ENCODE measurements at places on chromosomes 7 and 10.

DNA sequence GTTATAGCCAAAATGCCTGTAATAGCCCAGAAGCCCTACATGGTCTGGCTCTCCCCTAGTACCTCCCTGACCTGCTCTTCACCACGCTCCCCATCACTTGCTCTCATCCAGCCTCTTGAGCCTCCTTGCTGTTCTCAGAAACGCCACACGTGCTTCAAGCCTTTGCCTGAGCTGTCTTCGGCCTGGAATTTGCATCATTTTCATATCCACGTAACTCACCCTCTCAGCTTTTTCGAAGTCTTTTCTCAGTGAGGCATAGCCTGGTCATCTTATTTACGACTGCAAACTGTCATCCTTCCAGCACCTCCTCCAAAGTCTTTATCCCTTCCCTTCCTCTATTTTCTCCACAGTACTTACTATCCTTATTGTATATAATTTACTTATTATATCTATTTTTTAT lies 151.0 kb upstream of the AHR start:
- no peak for DNase-seq

- DNase-seq: no peak
Observed at GRCh38 chr10:57959318-57960006, 308.2 kb downstream of the IPMK start.

DNA sequence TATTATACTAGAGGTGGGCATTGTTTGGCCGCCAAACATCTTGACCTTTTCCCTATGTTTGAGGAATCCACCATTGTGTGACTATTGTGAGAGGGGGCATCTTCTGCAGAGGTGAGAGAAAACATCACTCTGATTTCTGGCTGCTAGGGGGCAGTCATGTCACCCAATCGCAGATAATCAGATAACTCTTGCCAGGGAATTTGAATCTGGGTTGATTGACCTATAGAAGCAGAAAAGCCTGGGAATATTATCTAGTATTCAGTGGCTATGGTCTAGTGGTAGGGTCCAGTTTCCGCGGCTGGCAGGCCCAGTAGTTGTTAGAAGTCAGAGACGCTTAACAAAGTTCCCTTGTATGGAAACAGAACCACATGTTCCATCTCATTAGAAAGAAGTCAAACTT lies 808.5 kb downstream of the PHTF2 start:
- DNase-seq: no peak

DNA sequence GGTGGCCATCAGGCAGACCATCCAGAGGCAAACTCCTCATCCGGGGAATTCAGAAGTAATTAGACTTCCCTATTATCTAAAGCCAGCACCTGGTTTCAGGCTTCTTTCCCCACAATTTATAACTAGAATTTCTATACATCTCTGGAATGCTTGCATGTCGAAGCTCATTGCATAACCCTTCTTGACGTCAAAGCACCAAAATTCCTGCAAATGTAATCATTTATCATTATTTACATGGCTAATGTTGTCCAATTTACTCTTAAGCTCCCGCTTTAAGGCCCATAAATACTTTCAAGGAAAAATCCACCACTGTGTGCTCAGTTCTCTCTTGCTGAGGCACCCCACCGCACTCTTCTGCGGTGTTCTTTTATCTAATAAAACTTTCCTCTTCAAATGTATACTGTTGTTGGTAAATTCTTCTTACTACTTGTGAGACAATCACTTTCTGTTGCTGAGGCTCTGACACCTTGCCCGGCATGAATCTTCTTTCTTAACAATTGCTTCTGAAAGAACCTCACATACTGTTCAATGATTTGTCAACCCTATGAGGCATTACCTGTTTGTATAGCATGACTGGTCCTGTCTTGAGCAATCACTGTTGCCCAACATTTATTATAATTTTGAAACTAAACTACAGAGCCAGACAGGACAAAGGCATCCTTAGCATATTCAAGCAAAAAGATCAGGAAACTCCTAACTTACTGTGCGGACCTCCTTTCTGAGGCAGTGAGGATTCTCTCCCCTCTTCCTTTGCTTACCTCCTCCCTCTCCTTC lies 17.4 kb upstream of the GPR141 start:
- DNase-seq: no peak

Data from activated CD8-positive, alpha-beta memory T cell treated with anti-CD3 and anti-CD28 coated beads for 1 hour (primary cell).